Fibroblast of pulmonary artery (primary cell): ENCODE measurements at places on chromosomes 7 and 10.

DNA sequence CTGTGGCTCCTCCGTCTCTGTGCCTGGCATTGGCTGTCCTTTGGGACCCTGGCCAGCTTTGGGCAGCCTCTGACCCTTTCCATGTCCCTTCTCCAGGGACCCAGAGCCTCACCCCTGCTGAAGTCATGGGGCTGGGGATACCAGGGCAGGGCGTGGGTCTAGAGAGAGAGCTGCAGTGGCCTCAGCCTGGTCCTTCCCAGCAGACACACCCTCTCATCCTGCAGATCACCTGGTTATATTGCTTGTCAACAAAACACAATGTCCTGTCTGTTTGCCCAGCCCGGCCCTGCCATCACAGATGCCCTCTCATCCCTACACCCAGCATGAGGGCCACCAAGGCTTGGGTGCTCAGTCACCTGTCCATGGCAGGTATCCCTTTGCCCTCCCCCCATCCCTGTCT lies 1.8 kb downstream of the MUC17 start:
- no peak for DNase-seq

DNA sequence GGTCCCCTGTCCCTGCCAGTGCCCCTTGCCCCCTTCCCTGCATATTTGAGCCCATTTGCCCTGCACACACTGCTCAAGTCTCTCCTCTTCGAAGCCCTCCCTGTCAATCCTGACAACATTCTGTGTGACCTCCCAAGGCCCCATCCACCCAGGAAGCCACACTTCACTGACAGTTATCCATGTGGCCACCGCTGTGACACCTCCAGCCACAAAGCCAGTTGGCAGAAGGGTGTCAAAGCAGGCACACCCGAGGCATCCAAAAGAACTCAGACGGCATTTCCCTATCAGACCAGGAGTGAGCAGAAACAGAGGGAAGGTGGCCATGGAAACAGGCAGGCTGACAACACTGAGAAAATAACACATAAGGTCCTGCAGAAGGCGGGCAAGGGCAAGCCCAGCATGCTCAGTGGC lies 4.6 kb downstream of the POLM start:
- DNase-seq = no peak

DNA sequence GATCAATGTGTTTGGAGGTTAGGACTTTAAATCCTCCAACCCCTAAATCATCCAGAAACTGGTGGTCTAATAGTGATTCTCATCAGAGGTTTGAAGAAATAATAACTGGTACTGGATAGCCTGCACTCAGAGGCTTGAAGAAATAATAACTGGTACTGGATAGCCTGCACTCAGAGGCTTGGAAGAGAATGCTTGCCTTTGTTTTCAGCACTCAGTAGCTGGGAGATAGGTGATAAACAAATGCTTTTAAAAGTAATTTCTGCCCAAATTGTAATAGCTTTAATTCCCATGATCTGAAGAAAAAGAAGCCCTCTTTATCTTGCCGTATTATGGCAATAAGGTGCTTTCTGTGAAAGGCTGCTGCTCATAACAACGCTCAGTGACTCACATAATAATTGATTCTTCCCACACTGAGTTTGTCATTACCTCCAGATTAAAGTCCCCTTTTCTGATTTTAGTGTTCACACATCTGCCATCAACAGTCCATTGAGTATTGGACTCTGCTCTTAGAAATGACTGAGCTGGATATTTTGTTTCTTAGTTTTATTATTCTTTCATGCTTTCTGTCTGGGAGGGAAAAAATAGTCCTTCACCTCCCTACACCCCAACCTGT lies 112.3 kb upstream of the PHYHIPL start:
- no peak for DNase-seq

DNA sequence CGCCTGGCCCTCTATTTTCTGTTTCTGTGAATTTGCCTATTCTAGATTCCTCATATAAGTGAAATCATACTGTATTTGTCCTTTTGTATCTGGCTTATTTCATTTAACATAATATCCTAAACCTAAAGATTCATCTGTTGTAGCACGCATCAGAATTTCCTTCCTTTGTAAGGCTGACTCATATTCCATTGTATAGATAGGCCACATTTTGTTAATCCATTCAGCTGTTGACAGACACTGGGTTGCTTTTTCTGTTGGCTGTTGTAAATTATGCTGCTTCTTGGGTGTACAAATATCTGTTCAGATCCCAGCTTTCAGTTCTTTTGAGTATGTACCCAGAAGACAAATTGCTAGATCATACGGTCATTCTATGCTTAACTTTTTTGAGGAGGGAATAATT lies 28.8 kb upstream of the CUL1 start:
- peak; percentile 24 for DNase-seq

DNA sequence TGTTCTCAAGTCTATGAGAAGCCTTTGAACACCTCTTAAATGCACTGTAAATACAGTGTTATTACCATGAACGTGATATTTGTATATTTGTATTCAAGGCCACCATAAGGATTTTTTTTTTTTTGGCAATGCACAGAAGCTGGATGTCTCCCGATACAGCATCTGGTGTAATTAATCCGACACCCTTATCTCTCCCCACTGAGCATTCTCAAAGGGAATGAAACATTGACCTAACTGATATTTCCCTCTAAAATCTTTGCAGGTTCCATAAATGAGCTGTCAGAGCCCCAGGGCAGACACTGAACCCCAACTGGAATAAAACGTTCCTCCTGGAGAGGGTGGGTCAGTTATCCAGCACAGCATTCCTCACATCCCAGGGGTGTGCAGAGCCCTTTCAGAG lies 316.6 kb downstream of the PAXIP1 start:
- DNase-seq = no peak
